ENCODE measurements at places on chromosomes 1 and 21. TPM values are rescaled to one million over a fixed set of nuclear protein-coding genes. Genes with fewer than 3 reads are reported as not detected.

DNA sequence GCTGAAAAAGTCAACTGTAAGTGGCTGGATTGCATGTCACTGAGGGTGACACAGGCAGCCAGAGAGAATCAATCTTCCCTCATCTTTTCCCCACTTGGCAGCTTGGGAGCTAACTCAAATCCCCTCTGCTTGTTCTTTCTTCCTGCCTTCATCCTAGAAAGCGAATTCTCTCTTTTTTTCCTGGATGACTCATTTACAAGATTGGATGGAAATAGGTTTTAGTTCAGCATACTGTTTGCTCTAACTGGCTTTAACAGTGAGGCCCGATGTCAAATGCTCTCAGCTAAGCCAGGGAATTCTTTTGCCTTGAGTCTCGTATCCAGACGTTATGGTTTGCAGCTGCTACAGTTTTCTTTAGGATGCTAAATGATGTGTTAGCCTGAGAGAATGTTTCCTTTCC lies 72.7 kb downstream of the HUNK start:
- no peak for DNase-seq

The PRRX1 gene
- not detected for total RNA-seq

GRCh38 chr1:93000751-93001175 lies 39.5 kb upstream of the DIPK1A start:
- DNase-seq, result no peak

DNA sequence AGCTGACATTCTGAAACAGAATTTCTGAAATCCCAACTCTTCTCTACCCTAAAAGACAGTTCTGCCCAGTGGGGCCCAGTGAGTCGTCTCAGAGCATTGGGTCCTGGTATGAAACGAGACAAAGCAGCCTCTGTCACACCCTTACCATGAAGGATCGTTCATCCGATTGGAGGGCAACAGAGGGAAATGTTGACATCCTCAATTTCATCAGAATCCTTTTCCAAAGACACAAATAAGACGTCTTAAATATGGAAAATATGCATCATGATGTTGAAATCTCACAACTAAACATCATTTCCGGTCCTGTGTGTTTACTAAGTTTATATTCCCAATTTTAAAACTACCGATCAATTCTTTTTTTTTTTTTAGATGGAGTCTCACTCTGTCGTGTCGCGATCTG lies 112.1 kb upstream of the SLC45A1 start:
- no peak for DNase-seq

GRCh38 chr1:227844320-227845146 lies 29.1 kb downstream of the PRSS38 start:
- DNase-seq, result no peak

The CRNN gene
- not detected for total RNA-seq
